ENCODE measurements at places on chromosomes 11 and 22.
A peak's percentile ranks its signal among the peaks of the same experiment; 100 is the strongest.

DNA sequence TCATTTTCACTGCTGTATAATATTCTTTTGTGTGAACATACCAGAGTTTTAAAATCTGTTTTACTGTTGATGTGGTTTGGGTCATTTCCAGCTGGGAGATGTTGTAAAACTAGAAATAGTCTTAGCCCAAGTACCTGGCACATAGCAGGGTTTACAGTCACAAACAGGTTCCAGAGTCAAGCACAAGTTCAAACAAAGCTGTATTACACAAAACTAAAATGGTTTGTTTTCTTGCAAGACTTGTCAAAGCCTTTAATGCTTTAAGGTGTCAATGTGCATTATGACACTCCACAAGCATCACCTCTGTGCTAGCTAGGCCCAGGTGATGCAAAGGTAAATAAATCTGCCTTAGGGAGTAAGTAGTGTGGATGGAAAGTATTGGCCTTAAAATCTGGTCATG lies 379.1 kb downstream of the MN1 start:
- no peak for DNase-seq

GRCh38 chr11:63670096-63670432 lies 1.1 kb downstream of the ATL3 start:
- no peak for DNase-seq

GRCh38 chr11:75673977-75674582 lies 5.2 kb upstream of the MAP6 start:
- no peak for DNase-seq

- DNase-seq: peak; percentile 73
Measured at GRCh38 chr11:46295312-46296058, 18.0 kb downstream of the CREB3L1 start.

GRCh38 chr11:96655474-96655873 lies 265.7 kb downstream of the JRKL start:
- DNase-seq: no peak

DNA sequence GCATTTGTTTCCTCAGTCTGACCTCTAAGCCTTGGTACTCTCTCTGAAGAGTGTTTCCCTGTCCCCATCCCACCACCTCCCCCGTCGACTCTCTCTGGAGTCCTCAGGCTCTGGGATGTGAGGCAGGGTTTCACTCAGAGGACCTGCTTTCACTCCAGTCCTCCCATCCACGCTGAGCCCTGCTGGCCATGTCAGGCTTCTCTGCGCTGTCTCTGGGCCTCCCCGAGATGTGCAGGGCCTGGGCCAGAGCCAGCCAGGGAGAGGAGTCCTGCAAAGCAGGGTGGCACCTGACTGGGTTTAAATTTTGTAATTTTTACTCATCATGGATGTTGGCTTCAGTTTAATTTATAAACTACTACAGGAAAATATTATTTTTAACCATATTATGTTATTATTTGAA lies 3.3 kb downstream of the SCGB2A2 start:
- no peak for DNase-seq

DNA sequence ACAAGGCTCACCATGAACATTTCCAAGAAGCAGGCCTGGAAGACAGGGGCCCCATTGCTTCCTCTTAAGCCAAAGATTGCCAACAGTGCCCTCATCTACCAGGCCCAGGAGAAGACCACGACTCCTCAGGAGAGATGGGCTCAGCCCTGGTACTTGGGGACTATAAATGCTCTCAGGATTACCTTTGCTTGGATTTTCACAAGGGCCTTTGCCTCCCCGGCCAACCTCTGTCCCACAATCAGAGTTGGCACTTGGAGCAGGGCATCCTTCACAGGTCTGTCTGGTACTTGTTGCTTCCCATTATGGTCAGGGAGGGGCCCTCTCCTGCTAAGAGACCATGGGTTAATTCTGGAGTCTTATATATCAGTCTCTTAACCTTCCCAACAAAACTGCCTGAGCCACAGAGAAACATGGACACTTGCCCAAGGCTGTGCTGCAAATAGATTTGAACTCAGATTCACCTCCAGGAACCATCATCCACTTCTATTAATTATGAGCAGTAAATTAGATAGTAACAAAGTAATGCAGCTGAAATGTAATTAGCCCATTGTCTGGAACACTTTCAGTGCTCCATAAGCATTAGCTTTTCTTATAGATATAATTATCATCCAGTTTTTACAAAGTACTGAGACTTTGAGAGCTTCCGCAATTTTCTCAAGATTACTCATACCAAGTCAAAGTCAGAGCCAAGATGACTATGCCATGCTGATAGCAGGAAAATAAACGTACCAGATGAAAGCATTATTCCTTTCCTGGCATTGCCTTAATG lies 33.5 kb downstream of the POU2AF3 start:
- DNase-seq: no peak

GRCh38 chr22:37328017-37328416 lies 45.7 kb downstream of the CYTH4 start:
- DNase-seq: no peak

DNA sequence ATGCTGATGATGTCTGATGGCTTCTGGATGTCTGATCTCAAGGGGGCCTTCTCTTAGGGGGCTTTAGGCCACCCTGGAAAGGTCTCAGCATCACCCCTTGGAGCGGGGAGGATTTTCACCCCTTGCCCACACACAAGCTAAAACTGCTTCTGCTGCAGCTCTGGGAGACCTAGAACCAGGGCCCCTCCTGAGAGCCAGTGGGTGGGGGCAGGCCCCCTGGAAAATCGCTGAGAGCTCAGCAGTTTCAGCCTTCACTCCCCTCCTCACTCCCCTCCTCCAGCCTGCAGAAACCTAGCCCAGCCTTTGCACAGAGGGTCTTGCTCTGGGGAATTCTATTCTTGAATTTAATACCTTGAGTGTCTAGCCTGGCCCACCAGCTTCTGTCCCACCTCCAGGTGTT lies 17.2 kb downstream of the CD6 start:
- DNase-seq: no peak

- DNase-seq: no peak
Measured at GRCh38 chr22:22948651-22949571, 61.3 kb downstream of the IGLL5 start.

DNA sequence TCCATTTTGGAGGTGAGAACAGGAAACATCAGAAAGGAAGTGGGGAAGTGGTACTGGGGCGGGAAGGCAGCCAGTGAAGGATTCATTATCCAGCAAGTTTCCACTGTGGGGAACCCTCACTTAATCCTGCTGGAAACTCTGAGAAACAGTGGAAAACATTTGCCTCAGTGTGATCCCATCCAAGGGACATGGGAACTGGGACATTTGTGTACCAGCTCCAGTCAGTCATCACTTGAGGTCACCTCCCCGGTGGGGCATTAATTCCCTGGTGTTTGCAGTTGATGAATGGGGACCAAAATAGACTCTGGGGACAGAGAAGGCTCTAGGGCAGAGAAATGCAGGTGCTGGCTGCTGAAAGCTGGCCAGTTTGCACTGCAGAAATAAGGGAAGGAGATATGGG lies 599.9 kb downstream of the BUD13 start:
- DNase-seq: no peak

DNA sequence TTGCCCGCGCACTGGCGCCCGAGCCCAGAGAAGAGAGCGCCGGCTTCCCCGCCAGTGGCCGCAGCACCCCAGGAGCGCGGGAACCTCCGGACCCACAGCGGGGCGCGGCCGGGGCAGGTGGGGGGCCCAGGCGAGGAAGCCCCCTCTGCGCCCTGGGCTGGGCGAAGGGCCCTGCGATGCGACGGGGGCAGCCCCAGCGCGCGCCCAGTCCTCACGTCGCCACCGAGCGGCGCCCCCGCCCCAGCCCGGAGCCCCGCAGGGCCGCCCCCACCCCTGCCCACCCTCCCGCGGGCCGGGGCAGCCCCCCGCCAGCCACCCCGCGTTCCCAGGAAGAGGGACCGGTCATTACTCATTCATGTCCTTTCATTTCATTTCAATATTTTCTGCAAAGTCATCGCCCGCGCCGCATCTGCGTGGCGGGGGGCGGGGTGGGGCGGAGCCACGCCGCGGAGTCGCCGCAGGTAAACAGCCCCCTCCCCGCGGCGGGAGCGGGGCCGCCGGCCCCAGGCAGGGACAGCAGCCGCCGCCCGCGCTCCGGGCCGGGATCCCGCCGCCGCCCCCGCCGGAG lies 673 bp upstream of the PANX2 start:
- DNase-seq: peak; percentile 69

DNA sequence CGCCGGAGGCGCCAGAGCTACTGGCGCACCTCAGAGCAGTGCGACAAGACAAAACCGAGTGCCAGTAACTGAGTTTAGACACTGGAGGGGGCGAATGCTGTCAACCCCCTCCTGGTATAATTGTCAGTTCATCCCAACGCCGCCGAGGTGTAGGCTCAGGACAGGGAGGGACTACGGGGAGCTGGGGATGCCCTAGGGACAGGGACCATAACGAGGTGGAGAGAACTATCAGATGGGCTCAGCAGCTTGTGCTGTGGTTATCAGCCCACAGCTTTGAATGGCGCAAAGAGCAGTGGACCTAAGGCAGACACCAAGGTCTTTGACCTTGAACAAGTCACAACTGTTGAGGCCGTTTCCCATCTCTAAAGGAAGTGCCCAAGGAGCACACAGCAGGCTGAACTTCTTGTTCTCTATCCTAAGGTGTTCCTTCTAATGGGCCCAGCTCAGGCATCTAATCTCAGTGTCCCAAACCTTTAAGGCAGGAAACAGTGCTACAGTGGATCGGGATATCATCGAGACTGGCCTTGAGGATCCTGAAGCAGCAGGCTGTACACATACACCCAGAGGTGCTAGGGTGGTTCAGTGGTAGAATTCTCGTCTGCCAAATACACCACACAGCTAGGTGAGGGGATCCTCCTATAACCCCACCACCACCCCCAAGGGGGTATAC lies 958 bp upstream of the TUT1 start:
- DNase-seq: no peak

DNA sequence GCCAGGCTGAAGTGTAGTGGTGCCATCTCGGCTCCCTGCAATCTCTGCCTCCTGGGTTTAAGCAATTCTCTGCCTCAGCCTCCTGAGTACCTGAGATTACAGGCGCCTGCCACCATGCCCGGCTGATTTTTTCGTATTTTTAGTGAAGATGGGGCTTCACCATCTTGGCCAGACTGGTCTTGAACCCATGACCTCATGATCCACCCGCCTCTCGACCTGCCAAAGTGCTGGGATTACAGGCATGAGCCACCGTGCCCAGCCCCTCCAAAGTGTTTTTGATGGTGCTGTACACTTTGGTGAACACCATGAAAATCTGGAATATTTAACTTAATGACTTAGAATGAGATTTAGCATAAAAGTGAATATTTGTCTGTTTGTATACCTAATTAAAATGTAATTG lies 5.6 kb downstream of the LUZP2 start:
- no peak for DNase-seq

DNA sequence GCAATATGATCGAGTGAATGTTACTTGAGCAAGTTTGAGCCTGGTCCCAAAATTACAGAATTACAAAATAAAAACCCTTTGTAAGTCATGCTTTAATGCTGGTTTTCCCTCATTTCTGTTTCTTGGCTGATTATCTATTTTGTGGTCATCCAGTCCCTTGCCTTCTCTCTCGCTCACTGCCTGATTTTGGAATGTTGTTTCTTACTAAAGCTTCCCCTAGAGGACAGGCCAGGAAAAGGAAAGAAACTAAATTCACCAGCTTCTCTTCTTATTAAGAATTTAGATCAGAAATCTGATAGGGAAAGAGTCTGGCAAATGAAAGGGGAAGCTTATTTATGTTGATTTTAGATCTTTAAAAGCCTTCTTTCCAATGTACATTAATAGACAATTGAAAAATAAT lies 16.6 kb upstream of the BDNF start:
- DNase-seq: no peak

DNA sequence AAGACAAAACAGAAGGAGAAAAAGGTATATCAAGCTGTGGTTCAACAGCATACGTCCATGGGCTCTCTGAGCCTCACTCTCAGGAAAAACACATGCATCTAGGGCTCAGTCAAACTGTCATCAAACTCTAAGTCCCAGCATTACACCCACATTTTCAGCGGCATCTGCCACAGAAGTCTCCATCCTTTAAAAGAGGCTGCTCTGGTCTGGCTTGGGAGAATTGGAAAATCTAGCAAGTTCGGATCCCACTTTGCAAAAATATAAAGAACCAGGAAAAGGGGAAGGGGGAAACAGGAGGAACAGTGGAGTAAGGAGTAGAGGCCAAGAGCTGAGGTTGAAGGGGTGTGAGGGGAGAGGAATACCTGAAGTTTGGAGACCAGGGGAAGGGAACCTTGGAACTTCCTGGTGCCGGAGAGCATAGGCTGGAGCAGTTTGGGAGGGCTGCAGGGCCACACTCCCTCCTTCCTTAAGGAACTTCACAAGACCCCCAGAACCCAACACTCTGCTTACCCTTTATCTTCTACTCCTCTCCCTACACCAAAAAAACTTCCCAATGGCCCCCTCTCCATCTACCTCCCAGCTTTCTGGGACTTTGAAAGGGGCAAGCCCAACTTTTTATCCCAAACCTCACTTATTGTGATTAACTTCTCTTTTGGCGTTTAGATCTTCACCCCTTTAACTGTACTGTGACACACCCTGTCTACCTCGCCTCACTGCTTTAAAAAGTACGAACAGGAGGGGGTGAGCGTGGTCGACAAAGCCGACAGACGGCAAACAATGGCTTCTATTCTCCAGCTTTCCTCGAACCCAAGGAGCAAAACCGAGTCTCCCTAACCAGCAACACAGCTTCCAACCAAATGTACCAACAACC lies 4.0 kb downstream of the PAX6 start:
- DNase-seq: no peak

- no peak for DNase-seq
Measured at GRCh38 chr22:46763051-46763705, 728 bp downstream of the TBC1D22A start.

DNA sequence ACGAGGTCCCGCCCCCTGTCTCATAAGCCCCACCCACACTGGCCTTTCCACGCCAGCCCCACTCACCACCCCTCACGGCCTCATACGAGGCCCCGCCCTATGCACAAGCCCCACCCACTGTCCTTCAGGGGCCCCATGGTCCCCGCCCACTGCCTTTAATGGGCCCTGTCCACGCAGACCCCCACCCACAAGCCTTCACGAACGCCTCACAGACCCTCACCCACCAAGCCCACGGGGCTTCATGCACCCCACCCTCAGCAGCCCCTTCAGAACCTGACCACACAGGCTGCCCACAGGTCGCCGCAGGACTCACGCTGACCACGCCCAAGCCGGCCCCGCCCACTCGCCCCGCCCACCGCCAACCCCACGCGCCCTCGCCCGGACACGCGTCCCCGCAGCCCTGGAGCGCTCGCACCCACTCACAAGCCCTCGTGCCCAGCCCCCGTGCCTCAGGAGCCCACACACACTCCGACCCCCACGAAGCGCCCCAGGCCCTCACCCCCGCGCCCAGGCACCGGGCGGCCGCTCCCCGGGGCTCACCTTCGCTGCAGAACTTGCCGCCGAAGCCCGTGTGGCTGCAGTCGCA lies 10.5 kb downstream of the NRXN2 start:
- DNase-seq: no peak

DNA sequence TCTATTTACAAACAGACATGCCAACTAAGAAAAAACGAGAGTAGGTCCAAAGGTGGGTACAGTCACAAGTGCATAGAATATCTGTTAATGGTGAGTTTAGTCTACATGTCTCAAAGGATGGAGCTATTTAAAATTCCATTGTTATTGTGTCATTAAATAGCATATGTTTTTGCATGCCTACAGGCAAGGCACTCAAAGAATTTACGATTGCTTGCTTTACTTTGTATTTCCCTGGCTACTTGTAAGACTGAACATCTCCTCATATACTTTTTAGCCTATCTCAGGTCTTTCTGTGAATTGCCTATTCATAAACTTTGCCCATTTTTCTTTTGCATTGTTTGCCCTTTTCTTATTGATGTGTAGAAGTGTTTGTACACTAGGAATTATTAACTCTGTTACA lies 39.7 kb downstream of the DEUP1 start:
- no peak for DNase-seq

- DNase-seq: no peak
Measured at GRCh38 chr11:79263001-79263400, 177.8 kb downstream of the TENM4 start.
